ENCODE measurements at places on chromosomes 7 and 10.
A peak's percentile ranks its signal among the peaks of the same experiment; 100 is the strongest.

GRCh38 chr10:58399410-58399809 lies 14.2 kb downstream of the TFAM start:
- no peak for DNase-seq

GRCh38 chr7:139635526-139636302 lies 112.2 kb downstream of the CLEC2L start:
- no peak for DNase-seq

GRCh38 chr7:105980645-105981396 lies 17.8 kb downstream of the CDHR3 start:
- DNase-seq: no peak

- no peak for DNase-seq
These were observed 13.0 kb downstream of the SCART1 start for GRCh38 chr10:133466683-133467275.

DNA sequence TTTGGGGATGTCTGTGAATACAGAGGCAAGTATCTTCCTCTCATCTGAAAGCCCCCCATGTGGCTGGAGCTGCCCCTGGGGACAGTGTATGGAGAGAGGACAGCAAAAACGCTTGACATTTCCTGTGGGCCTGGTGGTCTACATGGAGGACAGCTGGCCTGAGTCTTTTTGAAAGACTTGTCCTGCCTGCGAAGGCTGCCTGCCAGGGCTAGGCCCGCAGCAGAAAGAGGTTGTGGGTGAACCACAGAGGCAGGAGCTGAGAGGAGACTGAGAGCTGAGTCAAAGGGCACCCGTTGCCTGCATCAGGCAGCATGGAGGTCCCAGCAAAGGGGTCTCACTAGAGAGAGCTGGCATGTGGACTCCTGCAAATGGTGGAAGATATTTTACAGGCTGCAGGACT lies 66.4 kb downstream of the KAT6B start:
- DNase-seq: no peak

DNA sequence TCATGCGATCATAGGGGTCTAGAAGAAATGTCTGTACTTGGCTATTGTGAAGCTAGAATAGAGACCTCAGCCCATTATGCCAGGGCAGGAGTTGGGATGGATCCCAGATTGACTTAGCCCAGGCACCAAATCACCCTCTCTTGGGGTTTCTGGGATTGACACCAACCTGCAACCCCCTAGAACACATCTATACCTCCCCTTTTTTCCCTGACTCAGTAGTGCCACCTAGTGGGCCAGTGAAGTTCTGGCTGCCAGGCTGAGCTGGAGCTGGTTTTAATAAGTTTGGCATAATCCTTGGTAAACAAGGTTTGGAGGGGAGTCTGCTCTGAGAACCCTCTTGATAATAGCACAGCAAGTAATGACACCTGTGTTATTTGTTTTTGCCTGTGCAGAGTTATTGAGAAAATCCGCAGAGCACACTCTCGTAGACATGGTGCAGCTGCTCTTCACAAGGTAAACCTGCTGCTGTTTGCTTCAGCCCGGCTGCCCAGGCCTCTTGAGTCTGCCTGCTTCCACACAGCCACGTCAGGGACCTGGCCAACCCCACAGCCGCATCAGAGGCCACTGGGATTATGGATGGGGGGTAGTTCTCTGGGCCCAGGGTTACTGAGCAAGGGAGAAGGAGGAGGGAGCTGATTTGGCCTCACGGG lies 43.3 kb upstream of the NFKB2 start:
- DNase-seq: peak; percentile 59

GRCh38 chr7:159025161-159025779 lies 119.4 kb downstream of the VIPR2 start:
- DNase-seq: peak; percentile 4

DNA sequence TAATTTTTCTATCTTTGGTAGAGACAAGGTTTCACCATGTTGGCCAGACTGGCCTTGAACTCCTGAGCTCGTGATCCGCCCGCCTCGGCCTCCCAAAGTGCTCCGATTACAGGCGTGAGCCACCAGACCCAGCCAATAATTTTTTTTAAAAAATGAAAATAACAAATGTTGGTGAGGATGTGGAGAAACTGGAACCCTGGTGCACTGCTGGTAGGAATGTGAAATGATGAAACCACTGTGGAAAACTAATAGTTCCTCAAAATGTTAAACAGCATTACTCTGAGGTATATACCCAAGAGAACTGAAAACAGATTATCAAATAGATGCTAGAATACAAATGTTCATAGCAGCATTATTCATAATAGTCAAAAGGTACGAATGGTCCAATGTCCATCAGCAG lies 23.0 kb upstream of the YWHAG start:
- no peak for DNase-seq

DNA sequence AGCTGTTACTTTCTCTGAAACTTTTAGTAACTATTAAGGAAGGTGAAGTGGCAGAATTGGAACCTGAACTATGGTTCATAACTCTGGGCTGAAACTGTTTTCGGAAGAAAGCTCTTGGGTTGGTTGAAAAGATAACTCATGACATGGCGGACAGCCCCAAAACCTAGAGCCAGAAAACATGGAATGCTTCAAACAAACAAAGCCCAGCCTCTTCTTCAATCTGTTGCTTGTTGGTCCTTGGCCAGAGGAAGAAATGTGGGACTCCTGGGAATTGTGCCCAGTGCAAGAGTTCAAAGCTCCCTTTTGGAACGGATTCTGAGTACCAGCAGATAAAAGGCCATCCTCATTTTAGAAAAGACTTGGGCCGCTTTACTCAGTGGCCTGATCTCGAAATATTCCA lies 52.9 kb upstream of the CACNB2 start:
- DNase-seq: no peak

DNA sequence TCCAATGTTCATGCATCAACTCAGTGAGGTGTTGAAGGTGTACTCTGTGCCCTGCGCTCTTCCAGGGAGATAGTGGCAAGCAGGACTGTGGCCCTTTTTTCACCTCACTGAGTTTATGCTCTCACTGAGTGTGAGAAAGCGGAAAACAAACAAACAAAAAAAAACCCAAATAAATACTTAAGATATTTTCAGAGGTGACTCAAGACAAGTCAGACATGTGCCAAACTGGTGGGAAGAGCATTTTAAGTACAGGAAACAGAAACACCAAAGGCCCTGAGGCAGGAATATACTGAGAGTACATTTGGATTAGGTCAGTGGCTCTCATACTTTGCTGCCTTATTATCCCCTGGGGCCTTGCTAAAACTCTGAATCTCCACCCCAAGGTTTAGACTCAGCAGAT lies 111.9 kb upstream of the IGFBP3 start:
- no peak for DNase-seq

DNA sequence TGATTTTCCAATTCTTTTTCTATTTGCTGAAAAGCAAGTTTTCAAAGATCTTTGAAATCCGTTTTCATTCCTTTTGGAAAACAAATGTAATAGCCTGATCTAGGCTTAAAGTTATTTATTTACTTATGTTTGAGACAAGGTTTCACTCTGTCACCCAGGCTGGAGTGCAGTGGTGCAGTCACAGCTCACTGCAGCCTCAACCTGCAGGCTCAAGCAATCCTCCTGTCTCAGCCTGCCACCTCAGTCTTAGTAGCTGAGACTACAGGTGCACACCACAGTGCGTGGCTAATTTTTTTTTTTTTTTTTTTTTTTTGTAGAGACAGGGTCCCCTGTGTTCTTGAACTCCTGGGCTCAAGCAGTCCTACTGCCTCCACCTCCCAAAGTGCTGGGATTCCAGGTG lies 4.6 kb downstream of the ST7 start:
- no peak for DNase-seq

GRCh38 chr10:114405011-114405350 lies 679 bp upstream of the AFAP1L2 start:
- no peak for DNase-seq

GRCh38 chr7:107857541-107857912 lies 33.5 kb upstream of the DLD start:
- DNase-seq: no peak

- DNase-seq: no peak
These were observed 36.9 kb upstream of the KMT2E start for GRCh38 chr7:104976966-104977636.

DNA sequence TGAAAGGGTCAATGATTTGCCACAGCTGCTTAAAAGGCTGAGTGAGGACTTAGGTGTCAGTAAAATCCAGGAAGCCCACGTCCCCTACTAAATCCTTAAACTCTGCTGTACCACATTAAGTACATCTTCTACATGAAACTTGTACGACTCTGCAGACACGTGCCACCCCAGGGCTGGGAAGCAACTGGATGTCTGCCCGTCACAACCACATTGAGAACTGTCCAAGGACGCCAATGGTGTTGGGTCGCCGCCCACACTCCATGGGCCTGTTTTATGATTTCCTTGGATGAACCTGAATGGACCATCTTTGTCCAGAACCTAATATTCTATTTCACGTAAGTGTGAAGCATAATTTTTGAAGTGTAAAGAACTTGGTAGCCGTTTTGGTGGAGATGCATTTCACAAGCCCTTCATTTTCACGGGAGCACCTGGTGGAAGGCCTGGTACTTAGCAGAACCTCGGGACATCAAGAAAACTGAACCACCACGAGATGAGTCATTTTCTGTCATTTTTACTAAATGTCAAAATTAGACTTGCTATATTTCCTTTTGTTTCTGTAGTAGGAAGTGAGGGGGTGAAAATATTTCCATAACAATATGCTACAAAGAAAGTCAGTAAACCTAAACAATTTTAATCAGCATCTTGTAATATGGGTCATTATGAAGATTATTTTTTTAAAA lies 134.9 kb downstream of the SFMBT2 start:
- no peak for DNase-seq

DNA sequence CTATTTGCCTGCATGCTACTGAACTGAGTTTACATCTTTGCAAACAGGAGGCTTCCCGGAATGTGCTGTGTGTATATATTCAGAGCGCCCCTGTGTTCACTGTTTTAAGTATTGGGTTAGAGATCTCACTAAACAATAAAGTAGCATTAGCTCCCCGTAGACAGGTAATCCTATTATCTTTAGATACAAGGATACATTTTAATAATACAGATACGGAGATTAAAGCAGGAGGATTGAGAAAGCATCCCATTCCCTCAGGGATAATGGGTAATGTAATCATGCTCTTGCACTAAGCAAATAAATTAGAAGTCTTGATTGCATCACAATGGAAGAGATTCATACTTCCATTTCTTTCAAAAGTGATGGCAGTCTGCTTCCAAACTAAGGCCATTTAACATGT lies 809.0 kb downstream of the NRG3 start:
- no peak for DNase-seq

- no peak for DNase-seq
These were observed 102.9 kb downstream of the AOAH start for GRCh38 chr7:36621396-36621795.

GRCh38 chr7:150867605-150868004 lies 15.3 kb downstream of the AOC1 start:
- no peak for DNase-seq

GRCh38 chr10:60708666-60709065 lies 69.6 kb upstream of the CDK1 start:
- no peak for DNase-seq

GRCh38 chr10:126663328-126663727 lies 7.2 kb downstream of the C10orf90 start:
- peak; percentile 78 for DNase-seq

- DNase-seq: peak; percentile 76
These were observed at the start of gene ST8SIA6 for GRCh38 chr10:17454161-17455014. Gene ST8SIA6 (minus strand): TSS chr10:17454595. CDS start chr10:17454255, 340 bp downstream.

- no peak for DNase-seq
These were observed 89.4 kb upstream of the SEMA3E start for GRCh38 chr7:83738291-83738835.

DNA sequence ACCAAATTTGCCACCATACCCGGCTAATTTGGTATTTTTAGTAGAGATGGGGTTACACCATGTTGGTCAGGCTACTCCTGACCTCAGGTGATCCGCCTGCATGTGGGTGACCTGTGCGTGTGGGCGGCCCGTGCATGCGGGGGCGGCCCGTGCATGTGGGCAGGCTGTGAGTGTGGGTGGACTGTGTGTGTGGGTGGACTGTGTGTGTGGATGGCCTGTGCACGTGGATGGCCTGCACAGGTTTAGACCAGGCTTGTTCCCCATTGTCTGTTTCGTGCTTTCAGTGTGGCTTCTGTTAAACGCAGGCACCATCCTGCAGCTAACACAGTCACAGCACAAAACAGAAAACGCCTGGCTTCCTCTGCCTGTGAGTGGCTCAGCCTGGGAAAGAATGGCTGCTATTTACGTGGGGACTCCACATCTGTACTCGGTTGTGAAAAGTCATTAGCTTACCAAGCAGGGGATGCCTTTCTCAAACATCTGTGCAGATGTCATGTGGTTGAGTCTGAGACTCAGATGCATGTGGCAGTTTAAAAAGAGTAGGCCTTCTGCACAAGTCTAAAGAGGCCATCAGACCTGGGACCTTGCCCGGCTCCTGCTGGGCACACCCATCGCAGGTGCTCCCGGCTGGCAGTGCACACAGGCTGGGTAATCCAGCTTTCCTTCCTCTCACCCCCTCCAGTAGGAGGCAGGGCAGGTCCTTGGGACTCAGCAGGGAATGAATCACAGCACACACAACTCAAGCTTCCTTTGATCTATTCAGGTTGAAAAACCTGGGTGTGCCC lies 91.6 kb downstream of the COBL start:
- no peak for DNase-seq

DNA sequence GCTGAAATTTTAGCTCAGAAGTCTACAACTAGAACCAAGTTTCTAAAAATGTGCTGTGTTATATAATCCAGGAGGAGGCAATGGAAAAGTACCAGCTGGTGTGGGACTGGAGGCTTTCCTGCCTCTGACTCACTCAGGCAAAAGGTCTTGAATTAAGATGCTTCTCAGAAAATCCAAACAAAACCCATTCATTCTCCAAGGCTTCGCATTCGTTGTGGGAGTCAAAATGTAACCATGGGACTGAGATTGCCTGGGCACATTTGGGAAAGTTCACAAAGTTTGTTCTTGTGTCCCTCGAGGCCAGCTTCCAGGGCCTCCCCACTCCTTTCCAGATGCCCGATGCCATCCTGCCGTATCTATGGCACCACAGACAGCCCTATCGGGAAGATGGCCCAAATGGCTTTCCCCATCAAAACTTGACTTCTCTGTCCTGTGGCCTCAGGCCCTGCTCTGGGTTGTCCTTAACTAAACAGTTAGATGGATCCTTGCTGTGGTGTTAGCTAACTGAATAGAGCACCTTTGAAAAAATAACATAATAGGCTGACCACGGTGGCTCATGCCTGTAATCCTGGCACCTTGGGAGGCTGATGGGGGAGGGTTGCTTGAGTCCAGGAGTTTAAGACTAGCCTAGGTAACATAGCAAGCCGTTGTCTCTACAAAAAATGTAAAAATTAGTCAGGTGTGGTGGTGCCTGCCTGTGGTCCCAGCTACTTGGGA lies 180.5 kb downstream of the PFKFB3 start:
- no peak for DNase-seq

GRCh38 chr10:119313644-119314043 lies 106.3 kb downstream of the GRK5 start:
- DNase-seq: no peak

GRCh38 chr7:112744818-112745217 lies 45.4 kb downstream of the TMEM168 start:
- no peak for DNase-seq
